ENCODE measurements at places on chromosomes 2 and 18.
A peak's percentile ranks its signal among the peaks of the same experiment; 100 is the strongest.

- no peak for DNase-seq
These were observed 623.1 kb downstream of the CCDC85A start for GRCh38 chr2:56806924-56807323.

- no peak for DNase-seq
These were observed 22.5 kb upstream of the POLE4 start for GRCh38 chr2:74935975-74936391.

DNA sequence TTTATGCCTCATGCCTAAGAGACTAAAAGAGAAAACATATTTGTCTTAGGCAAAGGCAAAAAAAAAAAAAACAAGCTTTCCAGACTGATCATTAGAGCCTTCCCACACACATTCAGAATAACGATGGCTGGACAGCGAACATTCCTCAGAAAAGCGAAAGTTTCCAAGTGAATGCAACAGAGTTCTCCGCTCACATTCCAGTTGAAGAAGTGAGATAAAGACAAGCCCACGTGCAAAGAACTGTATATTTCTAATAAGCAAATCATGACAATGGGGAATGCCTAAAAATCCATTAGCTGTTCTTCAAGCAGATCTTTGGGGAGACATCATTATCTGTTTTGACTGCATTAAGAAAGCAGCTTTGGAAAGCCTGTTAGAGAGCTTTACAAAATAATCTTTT lies 347.9 kb downstream of the METTL4 start:
- DNase-seq = no peak

DNA sequence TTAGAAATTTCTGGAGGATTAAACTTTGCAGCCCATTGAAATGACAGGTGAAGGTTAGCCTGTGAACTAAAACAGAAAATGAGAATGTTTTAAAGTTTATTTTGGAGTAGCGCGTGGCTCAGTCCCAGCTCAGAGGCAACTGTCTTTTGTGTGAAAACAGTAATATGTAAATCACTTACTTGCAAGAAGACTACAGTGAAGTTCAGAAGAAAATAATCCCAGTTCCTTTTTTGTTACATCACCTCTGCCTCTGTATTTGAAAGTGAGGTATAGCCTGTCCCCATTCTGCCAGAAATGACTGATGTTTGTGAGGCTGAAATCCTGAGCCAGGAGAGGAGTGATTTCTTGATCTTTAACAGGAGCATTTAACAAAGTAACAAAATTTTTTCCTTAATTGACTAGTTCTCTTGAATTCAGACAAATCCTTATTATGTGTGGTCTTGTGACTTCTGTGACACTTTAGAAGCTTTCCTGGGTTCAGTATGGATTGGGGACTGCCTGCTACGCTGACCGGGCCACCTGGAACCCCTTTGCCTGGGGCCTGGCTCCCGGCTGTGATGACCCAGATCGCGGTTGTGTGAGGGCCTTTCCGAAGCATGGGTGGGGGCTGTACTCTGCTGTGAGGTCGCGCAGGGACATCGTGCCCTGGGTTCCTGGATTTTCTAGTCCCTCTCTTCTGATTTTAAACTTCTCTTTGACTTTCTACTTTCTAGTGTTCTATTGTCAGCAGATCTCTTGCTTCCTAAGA lies 24.3 kb downstream of the TRAPPC12 start:
- DNase-seq = no peak

DNA sequence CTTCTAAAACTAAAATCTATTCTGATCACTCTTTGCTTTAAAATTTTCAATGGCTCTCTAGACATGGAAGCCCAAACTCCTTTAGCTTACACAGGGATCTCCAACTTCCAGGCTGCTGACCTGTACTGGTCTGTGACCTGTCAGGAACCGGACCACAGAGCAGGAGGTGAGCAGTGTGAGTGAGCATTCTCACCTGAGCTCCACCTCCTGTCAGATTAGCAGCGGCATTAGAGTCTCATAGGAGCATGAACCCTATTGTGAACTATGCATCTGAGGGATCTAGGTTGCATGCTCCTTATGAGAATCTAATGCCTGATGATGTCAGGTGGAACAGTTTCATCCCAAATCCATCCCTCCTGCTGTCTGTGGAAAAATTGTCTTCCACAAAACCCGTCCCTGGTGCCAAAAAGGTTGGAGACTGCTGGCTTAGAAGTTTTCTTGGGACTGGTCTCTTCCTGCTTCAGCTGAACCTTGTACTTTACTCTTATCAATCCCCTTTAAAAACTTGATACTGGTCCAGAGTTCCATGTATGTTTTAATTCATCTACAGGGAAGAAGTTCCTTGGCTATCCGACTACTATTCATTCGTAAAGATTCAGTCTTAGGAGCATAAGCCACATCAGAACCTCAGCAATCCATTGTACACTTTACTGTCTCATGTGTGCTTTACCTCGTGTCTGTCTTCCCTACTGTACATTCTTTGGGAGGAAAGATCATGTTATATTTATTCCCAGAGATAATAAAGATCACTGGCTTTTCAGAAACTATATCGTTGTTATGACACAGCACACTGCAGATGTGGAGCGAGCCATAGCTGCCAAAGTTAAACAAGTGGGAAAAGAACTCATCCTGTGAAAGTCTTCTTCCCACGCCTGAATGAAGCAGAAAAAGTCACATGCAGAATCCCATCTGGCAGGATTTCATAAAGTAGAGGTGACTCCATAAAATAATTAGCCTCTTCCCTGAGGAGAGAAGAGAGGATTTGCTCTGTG lies 183.8 kb downstream of the LRATD1 start:
- DNase-seq = no peak

DNA sequence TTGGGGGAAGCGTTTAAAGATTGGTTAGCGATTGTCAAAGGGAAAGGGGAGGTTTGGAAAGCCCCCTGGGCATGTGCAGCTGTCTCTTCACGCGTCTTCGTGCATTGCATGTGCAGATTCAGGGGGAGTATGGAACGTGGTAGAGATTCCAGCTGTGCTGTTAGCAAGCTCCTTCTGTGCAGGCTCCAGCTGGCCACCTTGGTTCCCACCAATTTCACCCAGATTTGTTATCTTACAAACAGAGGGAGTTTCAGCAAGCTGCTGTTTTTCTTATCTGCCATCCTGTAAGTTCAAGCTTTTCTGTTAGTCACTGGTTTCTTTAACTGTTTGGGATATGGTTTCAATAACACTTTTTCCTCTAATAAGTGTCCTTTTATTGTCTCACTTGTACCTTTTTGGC lies 30.4 kb downstream of the FARP2 start:
- DNase-seq = no peak

DNA sequence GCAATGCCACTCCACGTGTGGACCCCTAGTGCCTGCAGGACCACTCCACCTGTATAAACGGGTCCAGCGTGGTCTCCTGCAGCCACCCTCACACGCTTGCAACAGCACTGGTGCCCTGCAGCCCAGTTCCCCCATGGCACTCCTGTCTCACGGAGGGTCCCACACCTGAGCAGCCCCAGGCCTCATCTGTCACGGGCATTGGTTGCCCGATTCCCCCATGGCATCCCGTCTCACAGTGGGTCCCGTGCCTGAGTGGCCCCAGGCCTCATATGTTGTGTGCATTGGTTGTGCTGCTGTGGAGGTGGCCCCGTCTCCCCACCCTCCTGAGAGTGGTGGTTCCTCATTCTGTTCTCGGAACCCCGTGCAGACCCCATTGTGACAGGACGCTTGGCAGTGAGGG lies 43.4 kb downstream of the CTDP1 start:
- no peak for DNase-seq

DNA sequence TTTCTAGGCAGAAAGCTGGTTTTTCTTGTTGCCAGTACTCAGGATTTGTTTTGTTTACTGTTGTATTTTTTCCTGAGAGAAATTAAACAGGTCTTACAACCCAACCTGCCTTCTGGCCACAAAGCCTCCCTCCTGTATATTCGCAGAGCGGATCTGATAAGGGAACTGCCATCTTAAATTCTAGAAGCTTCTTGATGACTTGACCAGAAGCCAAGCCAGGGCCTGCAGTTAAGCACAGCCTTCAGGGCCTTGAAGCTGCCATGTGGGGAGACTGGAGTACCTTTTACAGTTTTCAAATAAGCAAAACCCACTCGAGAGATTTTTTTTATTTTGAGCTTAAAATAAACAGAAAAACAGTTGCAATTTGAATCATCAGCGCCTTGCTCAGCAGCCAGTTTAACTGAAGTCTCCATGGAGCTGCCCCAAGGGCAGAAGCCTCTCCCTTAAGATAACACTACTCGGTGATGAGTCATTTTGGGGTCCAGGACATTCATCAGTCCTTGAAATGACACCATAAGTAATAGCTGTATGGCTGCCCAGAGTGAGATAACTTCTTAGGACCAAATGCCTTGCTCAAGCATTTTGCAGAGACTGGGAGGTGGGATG lies 51.5 kb upstream of the PHLPP1 start:
- no peak for DNase-seq

GRCh38 chr2:16960579-16960978 lies 294.9 kb upstream of the CYRIA start:
- DNase-seq = no peak

- DNase-seq = no peak
These were observed 12.7 kb downstream of the SPIRE1 start for GRCh38 chr18:12645254-12645653.

DNA sequence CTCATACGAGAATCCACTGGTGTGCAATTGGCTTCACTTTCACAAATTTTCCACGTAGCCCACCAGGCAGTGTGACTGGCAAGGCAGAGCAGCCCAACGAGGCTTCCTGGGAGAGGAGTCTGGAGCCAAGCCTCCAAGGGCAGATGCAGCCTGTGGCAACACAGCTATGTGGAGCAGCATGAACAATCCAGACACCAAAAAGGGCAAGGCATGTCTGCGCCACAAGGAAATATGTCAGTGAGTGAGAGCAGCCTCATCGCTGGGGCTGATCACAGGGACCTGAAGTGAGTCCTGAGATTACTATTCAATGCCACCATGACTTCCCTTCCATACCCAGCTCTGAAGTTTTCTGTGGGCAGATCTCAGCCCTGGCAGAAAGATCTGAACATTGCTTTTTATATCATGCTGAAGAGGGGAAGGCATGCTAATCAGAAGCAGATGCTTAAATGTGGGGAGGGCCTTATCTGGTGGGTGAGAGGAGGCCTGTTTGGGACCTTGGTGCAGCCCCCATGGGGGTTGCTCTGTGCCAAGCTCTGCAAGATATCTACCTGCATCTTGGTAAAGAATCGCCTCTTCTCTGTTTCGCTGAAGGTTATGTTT lies 40.0 kb upstream of the PUM2 start:
- no peak for DNase-seq

DNA sequence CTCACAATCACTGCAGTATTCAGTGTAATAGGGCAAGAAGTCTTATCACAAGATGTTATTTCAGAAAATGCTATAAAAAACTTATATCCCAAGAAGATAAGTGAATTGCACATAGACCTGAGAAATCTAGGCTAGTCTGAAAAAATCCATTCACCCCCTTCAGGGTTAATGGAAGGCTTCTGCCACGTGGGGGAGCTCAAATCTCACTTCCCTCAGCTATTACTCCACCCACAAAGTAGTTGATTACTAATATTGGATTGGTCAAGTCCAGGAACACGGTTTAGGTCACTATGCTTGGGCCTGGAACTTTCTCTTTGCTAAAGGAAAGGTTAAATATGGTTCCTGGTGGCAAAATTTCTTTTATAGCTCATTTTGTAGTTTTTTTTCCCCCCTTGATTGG lies 51.2 kb upstream of the ADAM23 start:
- DNase-seq = no peak

GRCh38 chr2:2191110-2191707 lies 139.9 kb downstream of the MYT1L start:
- no peak for DNase-seq

GRCh38 chr2:191797942-191798876 lies 48.7 kb downstream of the CAVIN2 start:
- no peak for DNase-seq

DNA sequence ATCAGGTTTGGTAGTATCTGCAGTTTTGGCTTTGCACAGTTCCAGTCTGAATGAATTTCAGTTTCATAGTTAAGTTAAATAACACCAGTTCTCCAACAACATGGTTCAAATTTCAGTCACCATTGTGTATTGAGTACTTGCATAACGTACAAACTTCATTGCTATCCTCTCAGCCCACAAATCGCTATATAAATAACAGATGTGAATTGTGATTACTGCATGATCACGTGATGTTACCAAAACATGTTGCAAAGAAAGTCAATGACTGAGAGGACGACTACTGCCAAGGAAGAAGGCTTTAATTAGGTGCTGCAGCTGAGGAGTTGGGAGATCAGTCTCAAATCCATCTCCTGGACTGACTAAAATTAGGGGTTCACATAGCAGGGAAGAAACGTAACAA lies 48.2 kb downstream of the COL4A4 start:
- no peak for DNase-seq

- no peak for DNase-seq
These were observed 105.5 kb upstream of the NEUROD1 start for GRCh38 chr2:181785691-181786344.

GRCh38 chr18:46291149-46291548 lies 187.0 kb downstream of the HAUS1 start:
- no peak for DNase-seq

DNA sequence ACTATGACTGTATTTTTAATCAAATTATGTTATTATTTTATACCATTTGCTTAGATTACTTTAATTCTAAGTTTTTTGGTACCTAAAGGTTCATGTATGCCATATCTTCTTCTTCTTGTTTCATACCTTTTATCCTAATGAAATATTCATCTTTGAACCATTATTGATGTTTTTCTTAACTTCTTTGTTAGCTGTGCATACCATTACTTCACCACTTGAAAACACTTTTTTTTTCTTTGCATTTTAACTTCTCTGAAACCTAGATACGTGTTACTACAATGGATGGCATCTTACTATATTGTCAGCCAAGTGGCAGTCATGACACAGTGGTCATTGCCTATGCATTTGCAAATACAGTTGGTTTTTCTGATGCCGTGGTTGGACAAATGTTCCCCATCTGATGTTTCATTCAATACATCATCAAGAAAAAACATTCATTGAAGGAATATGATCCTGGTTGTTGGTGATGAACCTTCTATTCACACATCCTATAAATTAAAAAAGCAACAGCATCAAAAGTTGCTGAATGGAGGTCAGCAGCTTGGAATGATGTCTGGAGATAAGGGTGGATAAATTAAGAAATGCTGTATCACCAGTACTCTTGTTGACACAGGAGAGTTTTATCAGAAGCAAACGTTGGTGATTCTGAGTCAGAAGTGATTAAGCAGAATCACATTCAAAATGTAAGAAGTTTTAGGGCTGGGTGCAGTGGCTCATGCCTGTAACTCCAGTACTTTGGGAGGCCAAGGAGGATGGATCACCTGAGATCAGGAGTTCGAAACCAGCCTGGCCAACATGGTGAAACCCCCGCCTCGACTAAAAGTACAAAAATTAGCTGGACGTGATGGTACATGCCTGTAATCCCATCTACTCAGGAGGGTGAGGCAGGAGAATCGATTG lies 7.4 kb downstream of the IL36A start:
- no peak for DNase-seq

- DNase-seq = peak; percentile 15
These were observed 650.5 kb downstream of the GALR1 start for GRCh38 chr18:77899972-77900754.

- DNase-seq = no peak
These were observed 172.5 kb upstream of the CREB1 start for GRCh38 chr2:207357216-207357615.

DNA sequence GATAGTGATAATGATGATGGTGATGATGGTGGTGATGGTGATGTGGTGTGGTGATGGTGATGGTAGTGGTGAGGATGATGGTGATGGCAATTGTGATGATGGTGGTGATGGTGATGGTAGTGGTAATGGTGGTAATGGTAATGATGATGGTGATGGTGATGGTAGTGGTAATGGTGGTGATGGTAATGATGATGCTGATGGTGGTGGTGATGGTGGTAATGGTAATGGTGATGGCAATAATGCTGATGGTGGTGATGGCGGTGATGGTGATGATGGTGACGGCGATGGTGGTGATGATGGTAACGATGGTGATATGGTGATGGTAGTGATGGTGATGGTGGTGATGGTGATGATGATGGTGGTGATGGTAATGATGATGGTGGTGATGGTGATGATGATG lies 45.0 kb downstream of the ALK start:
- no peak for DNase-seq
